ENCODE measurements at places on chromosomes 2 and 18. TPM values are rescaled to one million over a fixed set of nuclear protein-coding genes. Genes with fewer than 3 reads are reported as not detected.

The ZC3H6 gene
- 1.1 TPM for polyA plus RNA-seq

The GEN1 gene
- polyA plus RNA-seq, result 2.5 TPM

The ATP6V1C2 gene
- polyA plus RNA-seq, result 0.98 TPM

The ATOH8 gene
- 49.7 TPM for polyA plus RNA-seq

The TTR gene
- polyA plus RNA-seq, result 0.43 TPM

The CFC1 gene
- polyA plus RNA-seq, result 0.19 TPM

The ZCCHC2 gene
- polyA plus RNA-seq, result 11.7 TPM

The PID1 gene
- polyA plus RNA-seq, result 17.0 TPM

The ATP6V1B1 gene
- polyA plus RNA-seq, result 2.2 TPM

The CAPG gene
- polyA plus RNA-seq, result 415 TPM

The RAPH1 gene
- 9.6 TPM for polyA plus RNA-seq

The CABYR gene
- 0.91 TPM for polyA plus RNA-seq

GRCh38 chr2:19847486-19847885, 54.3 kb downstream of the TTC32 start:
- no peak for DNase-seq
- H3K27me3 ChIP-seq, result no peaks in the 10 kb centered on the region
- H3K27ac ChIP-seq, result no peak overlapping the region
- no peaks in the 10 kb centered on the region for H3K4me1 ChIP-seq
- H3K36me3 ChIP-seq, result no peaks in the 10 kb centered on the region
- no peak overlapping the region for H3K4me3 ChIP-seq

DNA sequence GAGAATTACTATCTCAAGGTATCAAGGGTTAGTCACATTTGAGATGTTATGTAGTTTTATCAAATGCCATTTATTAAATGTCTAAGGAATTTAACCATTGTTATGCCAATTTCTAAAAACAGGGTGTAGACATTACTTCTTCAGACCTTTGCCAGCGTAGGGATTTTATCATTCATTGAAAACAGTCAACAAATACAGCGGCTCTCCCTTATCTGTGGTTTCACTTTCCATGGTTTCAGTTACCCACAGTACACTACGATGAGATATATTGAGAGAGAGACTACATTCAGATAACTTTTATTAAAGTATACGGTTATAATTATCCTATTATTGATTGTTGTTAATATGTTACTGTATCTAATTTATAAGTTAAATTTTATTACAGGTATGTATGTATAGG, 234.7 kb downstream of the TMX3 start:
- H3K4me1 ChIP-seq, result no peaks in the 10 kb centered on the region
- no peak for DNase-seq
- H3K27ac ChIP-seq, result no peak overlapping the region
- no peak overlapping the region for H3K4me3 ChIP-seq
- H3K27me3 ChIP-seq, result no peaks in the 10 kb centered on the region
- no peaks in the 10 kb centered on the region for H3K36me3 ChIP-seq

DNA sequence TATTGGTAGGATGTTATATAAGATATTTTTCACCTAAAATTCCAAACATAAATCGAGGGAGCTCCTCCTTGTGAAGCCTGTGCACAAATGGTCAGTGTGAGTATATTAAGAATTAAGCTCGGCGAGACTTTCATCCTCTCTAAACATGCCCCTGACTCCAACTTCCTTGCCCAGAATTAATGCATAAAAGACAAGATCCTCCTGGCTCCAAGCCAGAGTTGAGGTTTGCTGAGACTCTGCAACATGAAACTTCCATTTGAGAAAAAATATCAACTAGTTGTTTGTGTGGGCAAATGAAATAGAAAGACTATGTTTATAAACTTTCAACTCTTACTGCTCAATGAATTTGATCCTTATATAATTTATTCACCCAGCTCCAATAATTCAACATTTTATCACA, 68.1 kb downstream of the CCDC178 start:
- H3K4me3 ChIP-seq, result no peak overlapping the region
- H3K27me3 ChIP-seq, result no peaks in the 10 kb centered on the region
- no peak overlapping the region for H3K27ac ChIP-seq
- H3K4me1 ChIP-seq, result no peaks in the 10 kb centered on the region
- peak; percentile 49 for DNase-seq

- DNase-seq, result peak; percentile 17
- no peaks in the 10 kb centered on the region for H3K36me3 ChIP-seq
- peaks cover 69% of the 10 kb centered on the region for H3K27me3 ChIP-seq
- no peaks in the 10 kb centered on the region for H3K4me1 ChIP-seq
These were observed at the start of gene NETO1 for GRCh38 chr18:72867746-72868584. NETO1 (minus strand) TSS chr18:72867987; CDS start chr18:72867291, 696 bp downstream.

DNA sequence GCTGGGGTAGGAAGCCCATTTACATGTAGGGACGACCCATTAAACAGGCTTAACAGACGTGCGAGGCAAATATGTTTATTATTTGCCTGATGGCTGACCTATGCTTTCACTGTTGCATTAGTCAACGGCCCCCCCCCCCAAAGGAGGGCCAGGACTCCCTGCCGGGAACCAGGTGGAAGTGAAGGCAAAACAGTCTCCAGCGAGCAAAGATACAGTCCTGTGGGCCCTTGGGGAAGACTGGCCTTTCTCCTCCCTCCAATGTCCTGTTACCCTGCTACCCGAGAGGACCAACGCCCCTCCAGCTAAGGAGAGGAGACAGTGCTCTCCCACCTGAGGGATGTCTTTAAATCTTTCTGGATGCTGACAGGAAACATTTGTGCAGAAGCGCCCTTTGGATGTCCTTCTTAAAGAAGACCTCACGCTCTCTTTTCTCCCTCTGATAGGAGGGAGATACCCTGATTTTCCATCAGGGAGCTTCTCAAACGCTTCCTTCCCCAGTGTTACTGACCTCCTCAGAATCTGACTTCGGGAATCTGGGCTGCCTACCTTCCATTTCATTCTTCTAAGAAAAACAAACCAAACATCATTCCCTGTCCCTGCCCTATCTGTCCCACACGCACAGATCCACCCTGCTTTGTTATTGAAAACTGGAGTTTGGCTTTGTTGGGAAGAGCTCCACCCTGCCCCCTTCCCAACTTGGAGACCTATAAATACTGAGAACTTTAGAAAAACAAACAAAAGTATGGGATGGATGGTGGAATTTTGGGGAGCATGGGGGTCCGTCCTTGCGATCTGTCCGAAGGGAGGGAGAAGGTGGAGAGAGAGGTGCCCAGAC, 135.9 kb upstream of the SIX3 start:
- H3K4me1 ChIP-seq, result peaks cover 12% of the 10 kb centered on the region
- H3K27ac ChIP-seq, result no peak overlapping the region
- DNase-seq, result no peak
- H3K4me3 ChIP-seq, result no peak overlapping the region
- H3K27me3 ChIP-seq, result peaks cover 6% of the 10 kb centered on the region

DNA sequence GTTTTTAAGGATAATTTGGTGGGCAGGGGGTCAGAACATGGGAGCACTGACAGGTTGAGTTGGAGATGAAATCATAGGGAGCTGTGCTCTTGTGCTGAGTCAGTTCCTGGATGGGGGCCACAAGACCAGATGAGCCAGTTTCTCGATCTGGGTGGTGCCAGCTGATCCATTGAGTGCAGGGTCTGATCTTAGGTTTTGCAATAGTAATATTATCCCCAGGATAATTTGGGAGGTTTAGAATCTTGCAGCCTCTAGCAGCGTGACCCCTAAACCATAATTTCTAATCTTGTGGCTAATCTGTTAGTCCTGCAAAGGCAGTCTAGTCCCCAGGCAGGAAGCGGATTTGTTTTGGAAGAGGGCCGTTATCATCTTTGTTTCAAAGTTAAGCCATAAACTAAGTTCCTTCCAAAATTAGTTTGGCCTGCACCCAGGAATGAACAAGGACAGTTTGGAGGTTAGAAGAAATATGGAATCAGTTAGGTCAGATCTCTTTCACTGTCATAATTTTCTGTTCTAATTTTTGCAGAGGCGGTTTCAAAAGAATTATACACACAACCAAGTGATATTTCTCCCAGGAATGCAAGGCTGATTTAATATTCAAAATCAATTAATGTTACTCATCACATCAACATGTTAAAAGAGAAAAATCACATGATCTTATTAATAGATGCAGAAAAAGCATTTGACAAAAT, 23.0 kb downstream of the DBI start:
- DNase-seq, result peak; percentile 32
- no peaks in the 10 kb centered on the region for H3K27me3 ChIP-seq
- H3K4me3 ChIP-seq, result no peak overlapping the region
- no peak overlapping the region for H3K27ac ChIP-seq
- H3K36me3 ChIP-seq, result no peaks in the 10 kb centered on the region

DNA sequence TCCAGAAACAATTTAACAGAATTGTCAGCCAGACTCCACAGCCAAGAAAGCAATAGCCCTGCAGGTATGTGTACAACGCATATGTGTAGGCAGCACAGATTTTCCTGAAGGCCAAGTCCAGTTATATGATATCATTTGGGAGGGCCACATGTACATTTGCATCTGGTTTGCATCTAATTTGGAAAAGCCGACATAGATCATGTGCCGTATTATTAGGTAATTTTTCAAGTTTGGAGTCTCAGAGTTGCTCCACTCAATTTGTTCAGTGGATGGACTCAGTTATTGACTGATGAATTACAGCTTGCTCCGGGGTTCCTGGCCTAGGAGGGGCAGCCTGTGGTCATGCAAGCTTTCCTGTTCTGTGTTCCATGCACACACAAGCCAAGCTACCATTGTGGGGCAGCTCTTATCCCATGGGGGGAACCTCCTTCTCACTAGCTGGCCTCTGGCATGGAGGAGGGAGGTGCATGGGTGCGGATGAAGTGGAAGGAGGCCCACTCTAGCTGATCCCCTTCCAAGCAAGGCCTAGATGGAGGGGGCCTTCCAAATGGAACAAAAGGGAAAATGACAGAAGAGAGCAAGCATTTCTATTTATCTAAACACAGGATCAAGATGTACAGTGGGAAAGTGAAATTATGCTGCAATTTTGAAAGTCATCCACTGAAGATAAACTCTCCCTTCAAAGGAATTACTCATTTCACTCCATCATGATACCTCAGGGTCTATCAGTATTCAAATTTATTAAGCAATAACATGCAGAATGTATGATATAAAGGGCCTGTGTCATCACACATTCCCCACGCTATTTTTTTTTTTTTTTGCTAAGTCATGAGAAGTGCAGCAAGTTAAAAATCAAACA, 202.6 kb upstream of the SMAD2 start:
- H3K27me3 ChIP-seq, result no peaks in the 10 kb centered on the region
- no peak for DNase-seq
- no peak overlapping the region for H3K27ac ChIP-seq
- no peaks in the 10 kb centered on the region for H3K36me3 ChIP-seq

- peaks cover 27% of the 10 kb centered on the region for H3K4me1 ChIP-seq
- H3K27ac ChIP-seq, result no peak overlapping the region
- no peak overlapping the region for H3K4me3 ChIP-seq
- H3K27me3 ChIP-seq, result no peaks in the 10 kb centered on the region
- no peaks in the 10 kb centered on the region for H3K36me3 ChIP-seq
These were observed 70.9 kb downstream of the AFF3 start for GRCh38 chr2:100071335-100072043.

DNA sequence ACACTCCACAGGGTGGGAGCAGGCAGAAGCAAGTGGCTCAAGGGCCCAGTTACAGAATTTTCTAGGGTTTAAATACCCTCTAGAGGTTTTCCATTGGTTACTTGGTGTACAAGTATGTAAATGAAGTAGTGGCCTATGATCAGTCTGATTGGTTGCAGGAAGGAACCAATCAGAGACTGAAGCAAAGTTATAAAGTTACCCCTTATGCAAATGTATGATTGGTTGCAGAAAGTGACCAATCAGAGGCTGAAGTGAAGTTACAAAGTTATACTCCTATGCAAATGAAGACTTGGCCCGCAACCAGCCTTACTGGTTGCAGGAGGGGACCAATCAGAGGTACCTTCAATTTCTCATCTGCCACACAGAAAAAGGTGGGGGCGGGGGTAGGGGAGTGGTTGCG, 154.6 kb downstream of the INO80D start:
- no peaks in the 10 kb centered on the region for H3K36me3 ChIP-seq
- H3K4me1 ChIP-seq, result peaks cover 20% of the 10 kb centered on the region
- H3K4me3 ChIP-seq, result no peak overlapping the region
- peaks cover 3% of the 10 kb centered on the region for H3K27me3 ChIP-seq
- H3K27ac ChIP-seq, result no peak overlapping the region

GRCh38 chr2:101341901-101342624, 33.6 kb upstream of the RNF149 start:
- no peak overlapping the region for H3K27ac ChIP-seq
- no peak overlapping the region for H3K4me3 ChIP-seq
- H3K27me3 ChIP-seq, result no peaks in the 10 kb centered on the region
- peaks cover 3% of the 10 kb centered on the region for H3K4me1 ChIP-seq
- no peaks in the 10 kb centered on the region for H3K36me3 ChIP-seq

GRCh38 chr2:236415684-236416444, 151.7 kb upstream of the ASB18 start:
- H3K4me1 ChIP-seq, result no peaks in the 10 kb centered on the region
- peak; percentile 3 for DNase-seq

- no peaks in the 10 kb centered on the region for H3K27me3 ChIP-seq
- no peak overlapping the region for H3K27ac ChIP-seq
- no peak for DNase-seq
- H3K4me1 ChIP-seq, result no peaks in the 10 kb centered on the region
These were observed 259.9 kb downstream of the EIPR1 start for GRCh38 chr2:3117650-3118216.

DNA sequence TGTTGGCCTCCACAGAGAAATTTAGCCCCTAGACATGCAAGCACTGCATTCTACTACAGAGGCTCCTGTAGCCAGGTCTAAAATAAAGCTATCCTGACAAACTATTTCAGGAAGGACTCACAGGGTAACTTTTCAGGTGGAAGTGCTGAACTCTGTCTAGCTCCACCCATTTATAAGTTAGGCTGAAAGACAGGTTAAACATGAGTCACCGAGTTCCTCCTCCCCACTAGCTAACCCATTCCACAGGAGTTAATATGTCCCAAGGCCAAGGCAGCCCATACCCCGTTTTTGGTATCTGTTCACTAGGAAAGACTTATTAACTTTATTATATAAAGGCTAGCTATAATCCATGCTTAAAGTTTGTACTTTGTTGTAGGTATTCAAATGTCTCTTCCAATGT, 3.5 kb downstream of the CWC22 start:
- no peak overlapping the region for H3K27ac ChIP-seq
- no peaks in the 10 kb centered on the region for H3K36me3 ChIP-seq
- no peak overlapping the region for H3K4me3 ChIP-seq
- no peaks in the 10 kb centered on the region for H3K4me1 ChIP-seq

- no peak overlapping the region for H3K27ac ChIP-seq
- H3K4me3 ChIP-seq, result no peak overlapping the region
- DNase-seq, result peak; percentile 69
- peaks cover 6% of the 10 kb centered on the region for H3K4me1 ChIP-seq
- H3K27me3 ChIP-seq, result no peaks in the 10 kb centered on the region
These were observed 104.6 kb downstream of the ITGB1BP1 start for GRCh38 chr2:9318461-9319337.

- H3K4me1 ChIP-seq, result no peaks in the 10 kb centered on the region
- H3K36me3 ChIP-seq, result no peaks in the 10 kb centered on the region
- no peaks in the 10 kb centered on the region for H3K27me3 ChIP-seq
These were observed 70.3 kb downstream of the IKZF2 start for GRCh38 chr2:213080969-213081617.

GRCh38 chr2:118856978-118857676, 9.7 kb upstream of the EN1 start:
- H3K27ac ChIP-seq, result no peak overlapping the region
- peaks cover 4% of the 10 kb centered on the region for H3K4me1 ChIP-seq
- no peaks in the 10 kb centered on the region for H3K36me3 ChIP-seq
- H3K27me3 ChIP-seq, result peaks cover 98% of the 10 kb centered on the region
- DNase-seq, result no peak
- H3K4me3 ChIP-seq, result no peak overlapping the region
